ENCODE measurements at places on chromosomes 6 and 20. TPM values are rescaled to one million over a fixed set of nuclear protein-coding genes. Genes with fewer than 3 reads are reported as not detected.

DNA sequence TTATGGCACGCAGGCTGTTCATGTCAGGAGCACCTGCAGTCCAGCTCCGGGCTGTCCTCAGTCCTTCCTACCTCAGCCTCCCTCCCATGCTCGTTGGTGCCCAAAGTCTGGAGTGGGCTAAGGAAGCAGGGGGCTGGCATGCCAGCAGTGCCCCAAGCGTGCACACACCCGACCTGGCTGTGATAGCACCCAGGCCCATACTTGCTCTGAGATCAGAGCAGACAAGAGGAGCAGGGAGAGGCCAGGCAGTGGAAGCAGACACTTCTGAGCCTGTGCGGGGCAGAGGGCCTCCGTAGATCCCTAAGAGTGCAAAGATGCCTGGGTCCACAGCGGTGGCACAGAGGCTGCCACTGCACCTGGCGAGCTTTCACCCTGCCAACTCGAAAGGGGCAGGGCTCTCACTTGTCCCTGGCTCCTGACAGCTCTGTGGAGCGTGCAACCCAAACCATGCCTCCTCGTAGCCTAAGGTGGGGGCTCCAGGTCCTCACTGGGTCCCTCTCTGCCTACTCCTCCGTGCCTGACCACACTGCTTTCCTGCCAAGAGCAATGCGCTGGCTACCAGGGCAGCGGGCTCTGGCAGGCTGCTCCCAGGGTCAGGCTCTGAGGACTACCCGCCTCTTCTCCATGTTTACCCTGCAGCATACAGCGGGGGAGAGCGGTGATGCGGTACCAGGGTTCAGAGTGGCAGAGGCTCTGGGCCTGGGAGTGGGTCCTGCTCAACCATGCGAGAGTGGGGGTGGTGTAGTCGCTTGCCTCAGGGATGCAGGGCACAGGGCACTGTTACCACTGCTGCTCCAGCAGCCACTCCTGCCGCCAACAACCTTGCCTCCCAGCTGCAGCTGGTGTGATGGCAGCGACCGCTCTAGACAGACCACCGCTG is 59.5 kb downstream of the MANEA start:
- no peak overlapping the region for H3K4me3 ChIP-seq
- H3K27me3 ChIP-seq, result no peaks in the 10 kb centered on the region
- H3K36me3 ChIP-seq, result no peaks in the 10 kb centered on the region
- no peak for DNase-seq
- H3K27ac ChIP-seq, result no peak overlapping the region

DNA sequence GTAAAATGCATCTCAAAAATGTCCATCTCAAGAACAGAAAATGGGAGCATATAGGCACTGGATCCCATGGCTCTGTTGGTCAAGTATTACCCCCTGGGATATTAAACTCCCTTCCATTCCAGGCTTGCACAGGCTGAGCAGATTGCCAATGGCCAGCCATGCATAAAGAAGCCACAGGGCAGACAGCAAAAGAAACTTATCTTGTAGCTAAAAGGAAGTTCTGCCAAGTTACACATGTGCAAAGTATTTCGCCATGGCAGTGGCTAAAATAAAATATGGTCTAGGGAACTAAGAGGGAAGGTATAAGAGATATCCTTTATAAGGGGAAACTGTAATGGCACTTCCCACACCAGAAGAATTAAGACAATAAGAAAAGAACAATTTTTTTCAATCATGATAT is 415.6 kb upstream of the BTBD3 start:
- no peaks in the 10 kb centered on the region for H3K4me1 ChIP-seq
- no peak overlapping the region for H3K27ac ChIP-seq
- no peaks in the 10 kb centered on the region for H3K36me3 ChIP-seq

LST1 gene
- total RNA-seq, result 2.9 TPM

DNA sequence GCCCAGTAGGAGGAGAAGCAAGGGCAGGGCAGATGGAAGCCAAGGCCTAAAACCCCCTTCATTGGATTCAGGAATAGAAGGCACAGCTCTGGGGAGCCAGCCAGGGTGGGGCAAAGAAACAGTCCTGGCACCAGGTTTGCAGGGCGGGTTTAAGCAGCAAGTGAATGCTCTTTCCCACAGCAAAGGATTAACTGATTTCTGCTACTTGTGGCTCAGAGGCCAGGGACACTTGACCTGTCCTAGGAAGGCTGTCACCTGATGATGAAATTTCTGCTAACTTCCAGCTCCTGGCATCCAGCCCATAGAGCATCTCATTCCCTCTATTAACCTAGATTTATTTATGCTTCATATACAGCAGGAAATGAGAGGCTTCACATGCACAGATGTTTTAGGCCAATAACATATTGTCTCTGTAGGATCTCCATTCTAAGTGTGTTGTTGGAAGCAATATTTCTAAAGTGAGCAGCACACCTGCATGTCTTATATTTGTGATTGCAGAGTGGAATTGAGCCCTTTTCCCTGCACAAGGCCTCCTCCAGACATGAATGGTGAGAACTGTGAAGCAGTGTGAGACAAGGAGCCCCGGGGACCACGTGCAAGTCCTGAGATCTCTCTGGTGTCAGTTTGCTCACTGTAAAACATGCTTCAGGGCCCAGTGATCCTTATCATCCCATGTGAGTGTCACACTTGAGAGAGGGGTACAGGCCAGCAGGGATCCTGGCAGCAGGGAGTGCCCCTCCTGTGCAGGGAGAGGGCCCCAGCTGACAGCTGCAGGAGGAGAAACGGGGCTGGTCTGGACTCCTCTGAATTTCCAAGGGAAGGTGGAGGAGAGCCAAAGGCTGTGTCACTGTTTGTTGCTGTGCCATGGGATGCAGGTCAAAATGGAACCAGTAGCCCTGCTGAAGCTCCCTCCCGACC is 41.1 kb upstream of the CST5 start:
- no peak for DNase-seq
- no peak overlapping the region for H3K27ac ChIP-seq
- H3K27me3 ChIP-seq, result no peaks in the 10 kb centered on the region

PBOV1 gene
- total RNA-seq, result not detected

- no peak overlapping the region for H3K4me3 ChIP-seq
- no peaks in the 10 kb centered on the region for H3K27me3 ChIP-seq
- H3K36me3 ChIP-seq, result no peaks in the 10 kb centered on the region
- H3K27ac ChIP-seq, result peak overlapping the region; percentile 88
- DNase-seq, result no peak
Measured at GRCh38 chr6:2962636-2963035, 8.7 kb downstream of the SERPINB6 start.

SIRT5 gene
- total RNA-seq, result 11.2 TPM

GRCh38 chr6:166307082-166308032 is 835 bp downstream of the PRR18 start:
- DNase-seq, result peak; percentile 17
- H3K36me3 ChIP-seq, result no peaks in the 10 kb centered on the region
- no peak overlapping the region for H3K27ac ChIP-seq
- no peaks in the 10 kb centered on the region for H3K27me3 ChIP-seq
- H3K4me3 ChIP-seq, result no peak overlapping the region
- H3K4me1 ChIP-seq, result peaks cover 22% of the 10 kb centered on the region

- H3K4me3 ChIP-seq, result no peak overlapping the region
- H3K27ac ChIP-seq, result no peak overlapping the region
- H3K27me3 ChIP-seq, result no peaks in the 10 kb centered on the region
- no peak for DNase-seq
- no peaks in the 10 kb centered on the region for H3K4me1 ChIP-seq
Measured at GRCh38 chr6:166267526-166267925, 40.7 kb downstream of the PRR18 start.

- peak; percentile 66 for DNase-seq
- H3K4me1 ChIP-seq, result peaks cover 14% of the 10 kb centered on the region
- no peak overlapping the region for H3K27ac ChIP-seq
Measured at GRCh38 chr6:53811082-53811481, 16.3 kb downstream of the LRRC1 start.

- H3K4me1 ChIP-seq, result no peaks in the 10 kb centered on the region
- H3K27ac ChIP-seq, result no peak overlapping the region
- H3K4me3 ChIP-seq, result no peak overlapping the region
- H3K27me3 ChIP-seq, result no peaks in the 10 kb centered on the region
- no peak for DNase-seq
Measured at GRCh38 chr6:86412057-86412456, 525.3 kb upstream of the HTR1E start.

DNA sequence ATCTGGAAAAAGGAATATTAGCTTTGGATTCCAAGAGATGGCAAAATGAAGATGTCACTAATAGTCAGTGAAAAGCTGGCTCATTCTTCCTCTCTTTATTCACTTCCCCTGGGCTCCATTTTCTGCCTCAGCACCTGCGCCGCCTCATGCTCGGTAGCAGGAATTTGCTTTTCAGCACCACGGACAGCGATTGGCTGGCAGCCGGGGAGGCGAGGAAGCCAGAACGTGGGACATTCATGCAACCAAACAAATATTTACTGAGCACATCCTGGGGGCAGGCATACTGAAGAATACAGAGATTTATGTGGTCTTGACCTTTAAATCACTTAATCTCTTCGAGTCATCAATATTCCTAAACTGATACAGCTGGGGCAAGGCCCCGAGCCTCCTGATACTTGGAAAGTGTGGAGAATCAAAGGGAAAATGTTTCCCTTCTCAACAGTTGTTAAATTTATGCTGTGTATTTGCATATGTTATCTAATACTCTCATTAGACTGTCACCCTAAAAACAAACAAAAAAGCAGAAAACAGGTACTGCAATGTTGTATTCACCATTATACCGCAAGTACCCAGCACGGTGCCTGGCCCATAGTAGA is 12.1 kb upstream of the PDYN start:
- H3K36me3 ChIP-seq, result no peaks in the 10 kb centered on the region
- DNase-seq, result peak; percentile 76
- no peaks in the 10 kb centered on the region for H3K4me1 ChIP-seq
- H3K27me3 ChIP-seq, result no peaks in the 10 kb centered on the region
- no peak overlapping the region for H3K4me3 ChIP-seq
- no peak overlapping the region for H3K27ac ChIP-seq

DNA sequence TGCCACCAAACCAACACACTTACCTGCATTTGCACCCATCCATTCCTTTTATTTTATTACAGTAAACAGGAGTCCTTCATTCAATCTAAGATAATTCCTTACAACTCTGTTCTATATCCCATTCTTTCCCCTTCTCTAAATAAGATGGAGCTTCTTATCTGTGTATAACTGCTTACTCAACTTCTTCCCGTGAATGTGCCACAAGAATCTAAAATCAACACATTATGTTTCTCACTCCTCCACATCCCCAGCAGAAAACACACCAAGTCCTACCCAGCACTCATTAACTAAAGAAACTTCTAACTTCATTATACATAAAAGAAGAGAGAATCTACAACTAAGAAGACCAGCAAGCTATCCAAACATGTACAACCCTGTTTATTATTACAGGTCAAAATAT is 141.1 kb downstream of the COL21A1 start:
- H3K36me3 ChIP-seq, result no peaks in the 10 kb centered on the region
- no peaks in the 10 kb centered on the region for H3K27me3 ChIP-seq
- no peak overlapping the region for H3K4me3 ChIP-seq
- no peaks in the 10 kb centered on the region for H3K4me1 ChIP-seq
- no peak for DNase-seq
- no peak overlapping the region for H3K27ac ChIP-seq

- no peak overlapping the region for H3K4me3 ChIP-seq
- DNase-seq, result no peak
- no peaks in the 10 kb centered on the region for H3K4me1 ChIP-seq
- peaks cover 15% of the 10 kb centered on the region for H3K36me3 ChIP-seq
- H3K27me3 ChIP-seq, result no peaks in the 10 kb centered on the region
Measured at GRCh38 chr20:52154575-52154974, 37.0 kb downstream of the ZFP64 start.

GRCh38 chr6:117396228-117396627 is 29.5 kb downstream of the ROS1 start:
- no peak overlapping the region for H3K27ac ChIP-seq
- no peak for DNase-seq
- H3K36me3 ChIP-seq, result no peaks in the 10 kb centered on the region
- no peaks in the 10 kb centered on the region for H3K27me3 ChIP-seq
- H3K4me1 ChIP-seq, result no peaks in the 10 kb centered on the region

RIMS1 gene
- 0.78 TPM for total RNA-seq

DNA sequence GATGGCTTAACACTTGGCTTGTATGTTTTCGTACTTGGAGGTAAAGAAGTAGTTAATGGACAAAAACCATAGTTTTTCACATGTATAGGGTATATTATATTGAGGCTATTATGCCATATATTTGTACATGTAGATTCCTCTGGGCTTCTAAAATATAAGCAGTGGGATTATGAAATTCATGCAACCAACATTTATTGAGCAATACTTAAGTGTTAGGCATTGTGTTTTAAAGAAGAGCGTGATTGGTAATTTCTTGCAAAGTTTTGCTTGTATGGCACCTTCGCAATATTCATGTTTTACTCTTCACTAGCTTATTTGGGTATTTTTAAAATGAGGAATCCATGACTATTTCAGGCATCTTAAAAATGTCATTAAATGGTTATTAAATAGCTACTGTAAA is 2.5 kb downstream of the TULP4 start:
- no peak for DNase-seq
- no peak overlapping the region for H3K4me3 ChIP-seq
- H3K27me3 ChIP-seq, result no peaks in the 10 kb centered on the region
- no peaks in the 10 kb centered on the region for H3K36me3 ChIP-seq
- no peak overlapping the region for H3K27ac ChIP-seq

DNA sequence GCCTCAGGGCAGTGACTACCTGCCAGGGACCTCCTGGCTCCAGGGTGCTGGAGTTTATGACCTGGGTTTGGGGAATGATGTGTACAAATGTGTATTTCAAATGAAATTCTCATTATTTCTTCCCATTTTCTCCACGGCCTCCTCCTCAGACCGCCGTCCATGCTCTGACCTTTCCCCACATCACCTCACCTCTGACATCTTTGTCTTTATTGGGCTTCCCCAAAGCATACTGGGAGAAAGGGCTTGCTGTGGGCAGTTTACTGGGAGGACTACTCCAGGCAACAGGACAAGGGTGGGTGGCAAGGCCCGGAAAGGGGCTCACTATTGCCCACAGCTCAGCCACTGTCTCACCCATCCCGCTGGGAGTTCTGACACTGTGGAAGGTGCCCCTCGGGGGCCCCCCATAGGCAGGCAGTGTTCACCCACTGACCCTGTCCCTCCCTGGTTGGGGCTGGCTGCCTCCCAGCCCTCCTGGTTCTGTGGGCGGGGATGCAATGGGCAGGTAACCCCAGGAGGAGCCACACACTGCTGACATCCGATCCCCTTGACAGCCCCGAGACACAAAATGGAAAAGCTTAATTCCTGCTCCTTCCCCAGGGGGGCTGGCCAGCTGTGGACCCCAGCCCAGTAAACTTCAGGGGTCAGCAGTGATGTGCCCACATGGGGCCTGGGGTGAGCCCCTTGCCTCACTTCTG is 39.8 kb upstream of the CST7 start:
- H3K27me3 ChIP-seq, result no peaks in the 10 kb centered on the region
- no peaks in the 10 kb centered on the region for H3K4me1 ChIP-seq
- no peak overlapping the region for H3K4me3 ChIP-seq
- no peak overlapping the region for H3K27ac ChIP-seq

DNA sequence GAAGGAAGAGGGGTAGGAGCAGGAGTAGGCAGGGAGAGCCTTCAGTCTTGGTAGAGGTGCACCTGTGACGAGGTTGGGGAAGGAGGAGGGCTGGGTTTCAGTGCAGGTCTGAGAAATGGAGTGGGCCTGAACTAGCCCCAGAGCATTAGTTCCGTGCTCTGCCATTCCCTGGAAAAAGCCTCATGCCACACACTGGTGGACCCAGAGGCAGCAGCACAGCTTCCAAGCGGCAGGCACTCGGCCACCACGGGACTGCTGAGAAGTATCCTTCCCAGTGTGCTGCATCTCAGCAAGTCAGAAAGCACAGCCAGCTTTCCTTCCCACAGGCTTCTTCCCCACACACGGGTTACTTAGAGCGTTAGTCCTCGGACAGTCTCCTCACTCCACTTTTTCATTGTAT is 77.3 kb upstream of the KIF25 start:
- H3K4me1 ChIP-seq, result no peaks in the 10 kb centered on the region
- no peak overlapping the region for H3K4me3 ChIP-seq
- no peaks in the 10 kb centered on the region for H3K27me3 ChIP-seq
- H3K27ac ChIP-seq, result no peak overlapping the region
- no peak for DNase-seq

All from body of pancreas (tissue), 4 donors.